Activated CD4-positive, CD25-positive, alpha-beta regulatory T cell (primary cell): ENCODE measurements at places on chromosomes 5 and 9.

- DNase-seq = no peak
These were observed 15.9 kb upstream of the CDC20B start for GRCh38 chr5:55188656-55189540.

DNA sequence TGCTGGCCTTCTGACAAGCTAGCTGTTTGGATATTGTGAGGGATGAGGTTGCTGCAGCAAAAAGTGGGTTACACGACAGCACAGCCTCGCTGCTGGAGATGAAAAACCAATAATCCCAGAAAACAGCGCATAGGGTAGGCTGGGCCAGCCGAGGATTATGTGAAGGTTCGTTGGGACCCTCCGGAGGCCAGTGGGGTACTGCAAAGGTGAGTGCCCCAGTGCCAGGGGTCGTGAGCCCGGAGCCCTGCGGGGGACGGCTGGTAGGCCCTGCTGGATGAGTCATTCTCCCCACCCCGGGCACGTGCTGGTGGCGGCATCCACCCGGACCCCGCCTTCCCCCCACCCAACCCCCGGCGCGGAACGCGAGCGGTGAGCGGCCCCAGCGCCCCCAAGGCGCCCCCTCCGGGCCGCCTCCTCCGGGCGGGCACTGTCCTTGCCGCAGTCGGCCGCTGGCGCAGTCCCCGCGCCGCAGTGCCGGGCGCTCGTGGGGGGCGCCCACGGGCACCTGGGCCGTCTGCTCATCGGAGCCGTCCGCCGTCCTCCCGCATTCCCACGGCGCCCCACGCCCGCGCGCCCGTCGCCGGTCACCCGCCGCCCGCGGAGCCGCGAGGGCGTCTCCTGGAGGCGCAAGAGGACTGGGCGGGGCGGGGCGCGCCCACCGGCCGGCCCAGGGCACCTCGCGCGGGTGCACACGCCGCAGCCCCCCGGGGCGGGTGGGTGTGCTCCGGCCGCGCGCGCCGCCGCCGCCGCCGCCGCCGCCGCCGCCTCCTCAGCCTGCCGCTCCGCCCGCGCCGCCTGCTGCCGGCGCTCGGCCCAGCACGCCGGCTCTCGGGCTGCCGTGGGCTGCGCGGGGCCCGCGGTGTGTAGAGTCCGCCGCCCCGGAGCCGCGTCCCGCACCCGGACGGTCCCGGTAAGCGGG, at the start of gene PHF24:
Gene PHF24 (plus strand): TSS at position 794 of the 919 bp plus-strand sequence. CDS start 13,014 bp downstream, outside the sequence.
- DNase-seq = no peak

DNA sequence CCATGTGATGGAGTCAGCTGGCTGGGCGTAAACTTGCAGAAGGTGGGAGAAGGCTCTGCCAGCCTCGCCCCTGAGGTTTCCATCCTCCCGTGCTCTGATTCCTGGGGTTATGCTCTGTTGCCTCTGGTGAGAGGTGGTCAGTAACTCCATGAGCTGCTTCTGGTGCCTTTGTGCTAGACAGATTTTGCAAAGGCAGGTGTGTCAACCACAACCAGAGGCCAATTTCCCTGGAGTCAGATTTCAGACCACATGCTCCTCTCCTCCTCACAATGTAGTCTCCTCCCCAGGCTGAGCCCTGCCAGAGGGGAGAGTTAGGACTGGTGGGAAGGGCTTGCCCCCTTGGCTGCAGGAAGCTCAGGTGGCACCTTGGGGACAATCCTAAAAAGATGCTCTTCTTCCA, 38.8 kb upstream of the TENT4A start:
- no peak for DNase-seq

- DNase-seq = peak; percentile 30
These were observed 24.2 kb upstream of the GLRX start for GRCh38 chr5:95846554-95847260.
